Tibial artery (tissue), 4 donors: ENCODE measurements at places on chromosomes 11 and 22.

GRCh38 chr22:49295465-49295743 lies 532.3 kb downstream of the BRD1 start:
- peak; percentile 8 for DNase-seq

DNA sequence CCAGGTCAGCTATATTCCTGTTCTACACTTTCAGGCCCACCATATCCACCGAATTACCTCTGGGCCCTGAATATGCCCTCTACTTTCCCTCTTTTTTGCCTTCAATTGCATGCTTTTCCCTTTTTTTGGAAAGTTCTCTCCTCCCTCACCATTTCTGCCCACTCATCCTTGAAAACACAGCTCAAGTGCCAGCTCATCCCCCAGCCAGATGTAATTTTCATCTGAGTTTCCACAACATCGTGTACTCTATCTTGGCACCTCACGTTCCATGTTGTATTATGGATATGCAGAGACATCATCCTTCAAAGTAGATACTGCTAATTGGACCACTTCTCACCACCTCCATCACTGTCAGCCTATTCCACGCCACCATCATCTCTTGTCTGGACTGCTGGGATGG lies 129.8 kb upstream of the HSD17B12 start:
- no peak for DNase-seq

- DNase-seq = no peak
Observed at GRCh38 chr11:133172349-133172748, 360.0 kb downstream of the OPCML start.

DNA sequence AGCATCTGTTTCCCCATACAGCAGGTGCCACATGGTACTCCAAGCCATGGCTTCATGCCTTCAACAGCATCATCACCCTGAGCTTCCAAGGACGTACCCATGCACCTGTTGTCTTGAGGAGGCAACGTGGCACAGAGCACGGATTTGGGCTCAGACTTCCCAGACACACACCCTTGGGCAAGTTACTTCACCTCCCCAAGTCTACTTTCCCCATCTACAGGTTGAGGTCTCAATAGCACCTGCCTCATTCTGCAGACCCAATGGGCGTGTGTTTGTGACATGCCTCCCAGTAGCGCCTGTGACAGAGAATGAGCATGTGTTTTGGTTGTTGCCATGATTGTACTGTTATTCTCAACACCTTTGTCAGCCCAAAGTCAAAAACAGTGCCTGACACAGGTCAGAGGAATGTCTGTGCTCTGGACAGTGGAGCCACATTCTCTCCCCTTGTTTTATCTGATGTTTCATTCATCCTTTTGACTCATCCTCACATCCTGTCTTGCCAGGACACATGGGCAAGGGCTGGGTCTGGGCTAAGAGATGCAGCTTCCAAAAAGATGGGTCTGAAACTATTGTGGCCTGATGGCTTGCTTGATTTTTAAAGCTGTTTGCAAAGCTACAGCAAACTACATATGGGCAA lies 53.4 kb upstream of the CCND1 start:
- DNase-seq = no peak
